ENCODE measurements at places on chromosomes 12 and 14.

- no peak for DNase-seq
Observed at GRCh38 chr12:121811434-121812319, 7.9 kb downstream of the SETD1B start.

DNA sequence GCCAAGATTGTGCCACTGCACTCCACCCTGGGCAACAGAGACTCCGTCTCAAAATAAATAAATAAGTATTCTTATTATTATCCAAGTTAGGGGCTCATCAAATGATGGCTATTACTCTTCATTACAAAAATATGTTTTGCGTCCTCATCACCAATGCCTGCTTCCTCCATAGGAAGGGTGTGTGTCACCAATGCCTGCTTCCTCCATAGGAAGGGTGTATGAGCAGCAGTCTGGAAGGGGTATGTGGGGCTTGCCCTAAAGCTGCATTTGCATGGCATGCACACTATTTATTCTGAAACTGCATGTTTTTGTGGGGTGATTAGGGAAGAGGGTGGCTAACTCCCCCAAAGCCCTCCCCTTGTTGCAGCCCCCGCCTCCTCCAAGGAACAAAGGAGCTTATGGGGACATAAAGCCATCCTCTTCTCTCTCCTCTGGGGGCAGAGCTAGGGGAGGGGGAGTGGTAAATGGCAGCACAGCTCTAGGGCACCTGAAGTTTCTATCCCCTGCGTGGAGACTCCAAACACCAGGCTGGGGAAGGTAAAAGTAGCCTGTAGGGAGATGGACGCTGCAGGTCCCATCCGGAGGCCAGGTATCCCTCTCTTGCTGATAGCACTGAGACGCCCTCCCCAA is 1.3 kb downstream of the CAMKK2 start:
- no peak for DNase-seq

DNA sequence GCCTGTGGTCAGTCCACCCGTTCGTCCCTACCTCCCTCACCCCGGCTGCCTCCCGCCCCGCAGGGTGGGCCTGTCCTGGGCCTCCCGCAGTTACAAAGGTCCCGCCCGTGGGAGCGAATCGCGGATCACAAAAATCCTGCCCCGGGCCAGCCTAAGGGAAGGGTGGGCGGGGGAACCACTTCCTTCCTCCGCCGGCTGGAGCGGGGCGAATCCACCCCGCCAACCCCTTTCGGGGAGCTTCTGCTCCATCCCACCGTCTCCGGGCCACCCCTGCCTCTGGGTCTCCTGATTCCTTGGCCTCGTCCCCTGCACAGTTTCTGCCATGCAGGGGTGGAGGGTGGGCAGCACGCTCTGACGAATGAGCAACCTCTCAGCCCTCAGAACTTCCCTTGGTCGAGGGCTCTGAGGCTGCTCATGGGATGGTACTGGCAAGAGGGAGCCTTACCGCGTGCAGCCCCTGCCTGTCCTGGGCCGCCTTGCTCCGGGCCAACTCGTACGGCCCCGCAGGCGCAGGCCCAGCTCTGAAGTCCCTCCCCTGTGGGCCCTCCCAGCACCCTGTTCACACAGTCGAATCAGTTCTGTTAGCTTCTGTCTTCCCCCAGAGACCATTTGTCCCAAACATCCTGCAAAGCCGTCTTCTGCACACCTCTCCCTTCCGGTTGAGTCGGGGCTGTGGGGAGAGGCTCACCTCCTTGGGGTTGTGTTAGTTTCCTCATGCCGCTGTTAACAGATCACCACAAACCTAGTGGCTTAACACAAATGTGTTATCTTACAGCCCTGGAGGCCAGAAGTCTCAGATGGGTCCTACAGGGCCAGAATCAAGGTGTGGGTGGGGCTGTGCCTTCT is 589 bp upstream of the HVCN1 start:
- DNase-seq: no peak

- DNase-seq: no peak
Observed at GRCh38 chr12:79071498-79071897, 206.9 kb downstream of the SYT1 start.

DNA sequence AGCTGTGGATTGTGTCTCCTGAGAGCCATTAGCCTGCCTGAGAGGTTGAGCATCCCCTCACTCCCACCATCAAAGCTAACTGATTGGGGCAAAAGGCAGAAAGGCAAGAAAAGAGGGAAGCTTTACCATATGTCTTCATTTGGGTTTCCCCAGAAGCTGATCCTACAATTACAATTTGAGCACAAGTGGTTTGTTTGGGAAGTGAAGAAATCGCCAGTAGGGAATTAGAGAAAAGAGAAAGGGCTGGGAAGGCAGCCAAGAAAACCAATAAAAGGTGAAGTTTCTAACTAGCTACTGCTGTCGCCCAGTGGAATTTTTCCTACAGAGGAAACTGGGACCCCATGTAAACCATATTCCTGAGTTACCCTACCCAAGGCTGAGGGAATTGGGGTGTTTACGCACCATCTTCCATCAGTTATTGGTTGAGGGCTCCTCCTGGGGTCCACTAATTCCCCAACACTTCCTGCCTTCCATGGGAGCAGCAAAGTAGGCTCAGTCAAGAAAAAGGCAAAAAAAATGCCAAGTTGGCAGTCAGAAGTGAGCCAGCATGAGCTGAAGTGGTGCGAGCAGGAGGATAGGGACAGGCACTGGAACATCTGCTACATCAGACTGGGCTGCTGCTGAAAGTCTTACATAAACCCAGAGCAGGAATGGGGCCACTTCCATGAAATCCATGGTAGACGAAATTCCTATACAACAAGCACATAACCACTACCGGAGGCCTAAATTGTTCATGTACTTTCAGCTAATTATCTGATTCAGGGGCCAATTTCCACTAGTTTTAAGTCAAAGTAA is 17.3 kb downstream of the KCNK10 start:
- DNase-seq: no peak

DNA sequence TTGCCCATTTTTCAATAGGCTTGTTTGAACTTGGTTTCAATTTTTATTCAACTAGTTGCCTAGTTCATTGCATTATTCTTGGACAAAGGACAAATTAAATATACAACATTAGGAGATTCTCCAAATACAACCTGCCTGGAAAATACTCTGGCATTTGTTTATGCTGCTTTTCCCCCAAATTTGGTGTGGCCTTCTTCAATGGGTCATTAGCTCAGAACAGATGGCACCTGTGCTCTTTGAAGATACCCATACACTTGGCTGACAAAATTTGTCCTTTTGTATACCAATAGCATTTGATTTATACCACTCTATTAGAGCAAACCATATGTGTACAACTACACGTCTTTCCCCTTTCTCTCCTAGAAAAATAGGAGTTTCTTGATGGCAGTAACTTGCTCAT is 35.7 kb downstream of the WBP11 start:
- no peak for DNase-seq

GRCh38 chr12:51942056-51942455 is 9.4 kb upstream of the ACVR1B start:
- DNase-seq: no peak

DNA sequence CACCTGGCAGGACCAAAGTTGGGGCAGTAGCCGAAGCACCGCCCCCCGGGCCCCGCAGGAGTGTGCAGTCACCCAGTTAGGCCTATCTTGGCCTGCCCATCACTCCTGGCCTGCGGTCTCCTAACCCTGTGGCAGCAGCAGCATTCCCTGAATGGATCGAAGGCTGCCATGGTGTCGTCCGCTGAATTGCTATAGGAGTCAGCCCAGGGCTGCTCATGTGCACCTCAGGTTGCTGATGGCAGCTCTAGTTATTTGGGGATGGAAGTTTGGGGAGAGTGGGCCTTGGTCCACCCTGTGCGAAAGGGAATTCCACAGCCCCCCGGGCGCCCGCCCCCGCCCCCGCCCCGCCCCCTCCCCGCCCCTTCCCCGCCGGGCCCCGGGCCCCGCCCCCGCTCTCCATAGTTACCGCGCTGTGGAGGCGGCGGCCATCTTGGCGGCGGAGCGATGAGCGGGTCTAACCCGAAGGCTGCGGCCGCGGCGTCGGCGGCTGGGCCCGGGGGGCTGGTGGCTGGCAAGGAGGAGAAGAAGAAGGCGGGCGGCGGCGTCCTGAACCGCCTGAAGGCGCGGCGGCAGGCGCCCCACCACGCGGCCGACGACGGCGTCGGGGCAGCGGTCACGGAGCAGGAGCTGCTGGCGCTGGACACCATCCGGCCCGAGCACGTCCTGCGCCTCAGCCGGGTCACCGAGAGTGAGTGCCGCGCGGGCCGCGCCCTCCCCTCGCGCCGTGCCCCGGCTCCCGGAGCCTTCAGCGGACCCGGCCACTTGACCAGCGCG is at the start of gene UNC119B:
Gene UNC119B, plus strand, starts transcription at position 428 of the 774 bp plus-strand sequence. Its CDS starts 17 bp downstream, at position 445.
- no peak for DNase-seq

GRCh38 chr12:9991876-9992275 is 7.0 kb downstream of the CLEC1B start:
- DNase-seq: no peak

DNA sequence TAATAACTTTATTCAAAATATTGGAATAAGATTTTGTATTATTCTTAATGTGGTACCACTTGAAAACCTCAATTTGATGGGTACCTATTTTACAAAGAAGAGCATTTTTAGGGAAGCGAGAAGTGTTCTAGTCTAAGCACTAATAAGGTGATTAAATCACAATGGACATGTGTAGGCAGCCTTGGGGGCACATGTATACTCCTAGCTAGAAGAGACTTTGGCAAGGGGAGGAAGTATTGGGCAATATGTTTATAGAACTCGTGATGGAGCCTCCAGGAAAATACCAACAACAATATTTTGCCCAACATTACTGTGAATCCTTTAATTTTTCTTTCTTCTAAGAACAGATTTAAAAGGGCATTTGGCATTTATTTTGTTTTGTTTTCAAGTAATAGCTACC is 280.3 kb downstream of the ADAMTS20 start:
- DNase-seq: no peak

- DNase-seq: no peak
Observed at GRCh38 chr12:64824500-64825142, at the start of gene TBC1D30. TBC1D30 (plus strand) TSS chr12:64824647; CDS start chr12:64824880, 233 bp downstream.

- DNase-seq: no peak
Observed at GRCh38 chr14:95484296-95484695, 32.2 kb downstream of the SYNE3 start.

DNA sequence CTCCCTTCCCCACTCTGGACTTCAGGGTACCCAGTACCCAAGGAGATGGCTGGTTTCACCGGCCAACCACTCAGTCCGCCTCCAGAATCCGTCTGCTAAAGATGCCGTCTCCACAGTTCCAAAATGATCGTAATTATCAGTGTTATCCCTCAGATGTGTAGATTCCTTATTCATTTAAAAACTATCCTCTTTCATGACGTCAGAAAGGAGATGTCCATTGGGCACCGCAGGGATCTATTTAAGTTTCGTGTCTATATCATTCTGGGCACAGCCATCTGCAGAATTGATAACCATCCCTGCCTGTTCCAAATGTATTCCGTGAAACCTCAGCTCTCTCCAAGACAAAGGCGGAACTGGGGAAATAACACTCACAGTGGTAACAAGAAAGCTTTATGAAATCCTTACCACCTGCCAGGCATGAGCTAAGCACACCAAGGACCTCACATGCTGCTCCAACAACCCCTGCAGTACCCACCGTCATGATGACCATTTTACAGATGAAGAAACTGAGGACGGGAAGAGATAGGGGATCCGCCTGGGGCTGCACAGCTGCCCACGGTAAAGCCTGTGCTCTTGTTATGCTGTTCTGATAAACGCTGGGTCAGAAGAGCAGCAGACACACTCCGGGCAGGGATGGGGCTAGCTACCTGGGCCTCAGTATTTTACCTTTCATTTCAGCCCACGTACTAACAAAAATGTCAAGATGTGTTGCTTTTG is 90.0 kb downstream of the BCL11B start:
- DNase-seq: no peak

DNA sequence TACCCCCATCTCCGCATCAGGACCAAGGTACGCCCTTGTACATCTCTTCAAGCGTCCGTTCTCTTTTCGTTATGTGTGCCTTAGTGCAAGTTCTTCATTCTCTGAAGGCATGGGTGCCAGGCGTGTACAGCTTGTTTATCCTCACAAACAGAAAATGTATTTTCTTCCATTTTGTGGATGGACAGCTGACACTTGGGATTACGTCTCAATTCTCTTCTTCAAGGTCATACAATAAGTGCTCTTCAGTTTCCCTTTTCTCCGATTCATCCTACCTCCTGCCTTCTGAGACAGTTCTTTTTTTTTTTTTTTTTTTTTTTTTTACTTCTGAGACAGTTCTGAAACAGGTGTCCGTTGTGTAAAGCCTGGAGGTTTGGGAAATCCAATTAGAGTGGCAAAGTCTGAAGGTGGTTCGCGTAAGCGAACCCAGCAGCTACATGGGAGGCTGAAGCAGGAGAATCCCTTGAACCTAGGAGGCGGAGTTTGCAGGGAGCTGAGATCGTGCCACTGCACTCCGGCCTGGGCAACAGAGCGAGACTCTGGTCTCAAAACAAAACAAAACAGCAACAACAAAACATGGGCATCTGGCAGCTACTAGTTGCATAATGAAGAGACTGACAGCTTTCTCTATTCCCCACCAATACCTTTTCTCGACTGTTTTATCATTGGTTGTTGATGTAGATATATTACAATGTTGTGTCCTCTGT is 734 bp downstream of the COX6A1 start:
- no peak for DNase-seq

- no peak for DNase-seq
Observed at GRCh38 chr12:96980991-96981414, 73.9 kb downstream of the NEDD1 start.
